ENCODE measurements at places on chromosomes 5 and 9.

- no peak for DNase-seq
These were observed 14.7 kb upstream of the NDUFS4 start for GRCh38 chr5:53545744-53546143.

GRCh38 chr5:134029156-134029555 is 24.4 kb upstream of the VDAC1 start:
- peak; percentile 12 for DNase-seq

GRCh38 chr9:90789408-90789807 is 12.2 kb upstream of the SYK start:
- no peak for DNase-seq

GRCh38 chr5:157026789-157027424 is 32.0 kb downstream of the HAVCR1 start:
- peak; percentile 73 for DNase-seq

- DNase-seq: peak; percentile 85
These were observed 46.8 kb upstream of the SARDH start for GRCh38 chr9:133784731-133785561.

DNA sequence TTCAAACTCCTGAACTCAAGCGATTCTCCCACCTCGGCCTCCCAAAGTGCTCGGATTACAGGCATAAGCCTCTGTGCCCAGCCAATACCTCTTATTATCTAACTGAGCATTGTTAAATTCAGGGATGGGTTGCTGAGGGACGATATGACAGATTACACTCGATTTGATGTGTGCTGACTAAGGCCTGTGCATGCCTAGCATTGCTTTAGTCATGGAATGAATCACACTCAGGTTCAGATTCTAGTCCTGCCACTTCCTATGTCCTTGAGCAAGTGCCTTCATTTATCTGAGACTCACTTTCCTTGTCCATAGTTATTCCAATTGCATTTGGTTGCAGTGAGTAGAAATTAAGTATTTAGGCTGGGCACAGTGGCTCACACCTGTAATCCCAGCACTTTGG is 19.5 kb downstream of the THBS4 start:
- no peak for DNase-seq

DNA sequence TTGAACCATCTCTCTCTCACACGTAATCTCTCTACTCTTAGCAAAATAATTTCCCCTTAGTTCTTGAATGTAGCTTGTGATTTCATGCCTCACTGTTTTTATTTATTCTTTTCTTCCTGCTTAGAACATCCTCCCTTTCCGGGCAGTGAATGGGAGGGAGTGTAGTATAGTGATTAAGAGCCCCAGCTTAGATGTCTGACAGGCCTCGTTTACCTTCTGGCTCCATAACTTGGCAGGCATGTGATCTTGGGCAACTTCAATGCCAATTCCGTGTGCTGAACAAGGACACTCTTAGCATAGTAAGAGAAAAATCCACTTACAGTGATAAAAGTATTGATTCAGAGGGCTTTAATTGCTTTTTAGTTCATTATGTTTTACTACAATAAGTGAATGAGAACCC is 96.3 kb upstream of the TNPO1 start:
- no peak for DNase-seq

GRCh38 chr9:122121931-122122330 is 28.8 kb upstream of the TTLL11 start:
- DNase-seq: no peak
